ENCODE measurements at places on chromosomes 1 and 21.

- DNase-seq, result no peak
These were observed 6.2 kb downstream of the DHX9 start for GRCh38 chr1:182845379-182845778.

DNA sequence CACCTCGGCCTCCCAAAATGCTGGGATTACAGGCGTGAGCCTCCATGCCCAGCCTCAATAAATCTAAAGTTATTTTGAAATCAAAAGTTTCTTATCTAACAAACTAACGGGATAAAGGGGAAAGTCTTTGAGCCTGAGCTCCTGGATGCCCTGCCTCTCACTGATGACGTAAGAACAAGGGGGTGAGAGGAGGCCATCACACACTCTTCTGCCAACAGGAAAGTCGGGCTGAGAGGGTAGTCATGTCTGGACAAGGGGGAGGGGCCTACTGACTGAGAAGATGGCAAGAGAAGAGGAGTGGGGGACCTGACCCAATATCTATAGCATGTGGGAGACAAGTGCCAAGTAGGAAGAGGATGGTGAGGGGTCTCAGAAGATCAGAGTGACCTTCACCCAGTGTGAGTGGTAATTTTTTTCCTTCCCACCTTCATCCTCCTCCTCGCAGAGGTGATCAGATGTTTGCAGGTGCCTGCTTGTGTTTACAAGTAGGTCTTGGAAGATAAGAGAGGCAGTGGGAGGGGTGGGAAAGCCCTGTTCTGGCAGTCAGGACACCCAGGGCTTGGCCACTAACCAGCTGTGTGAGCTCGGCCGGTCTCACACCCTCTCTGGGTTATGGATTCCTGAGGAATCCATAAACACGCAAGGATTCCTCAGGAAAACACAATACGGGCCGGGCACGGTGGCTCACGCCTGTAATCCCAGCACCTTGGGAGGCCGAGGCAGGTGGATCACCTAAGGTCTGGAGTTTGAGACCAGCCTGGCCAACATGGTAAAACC lies 9.6 kb downstream of the UQCRHL start:
- no peak for DNase-seq

DNA sequence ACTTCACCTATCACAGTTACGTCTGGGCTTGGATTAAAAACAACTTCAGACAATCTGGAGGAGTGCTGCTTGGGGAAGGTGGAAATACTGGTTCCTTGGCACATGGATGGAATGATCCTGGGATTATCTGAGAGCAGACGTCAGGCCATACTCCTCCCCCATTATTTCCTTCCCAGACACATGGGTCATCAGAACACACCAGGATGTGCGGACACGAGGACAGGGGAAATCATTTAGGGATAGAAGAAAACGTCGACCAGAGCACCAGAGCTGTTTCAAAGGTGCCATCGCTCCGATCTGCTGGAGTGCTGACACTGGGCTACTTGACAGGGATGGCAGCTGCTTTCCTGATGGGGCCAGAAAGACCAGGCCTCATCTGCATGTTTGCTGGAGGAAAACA lies 31.8 kb upstream of the ANGPTL7 start:
- DNase-seq, result no peak

- no peak for DNase-seq
These were observed 3.0 kb upstream of the A3GALT2 start for GRCh38 chr1:33323663-33324477.

GRCh38 chr1:41862384-41863221 lies 56.1 kb downstream of the HIVEP3 start:
- DNase-seq, result no peak

DNA sequence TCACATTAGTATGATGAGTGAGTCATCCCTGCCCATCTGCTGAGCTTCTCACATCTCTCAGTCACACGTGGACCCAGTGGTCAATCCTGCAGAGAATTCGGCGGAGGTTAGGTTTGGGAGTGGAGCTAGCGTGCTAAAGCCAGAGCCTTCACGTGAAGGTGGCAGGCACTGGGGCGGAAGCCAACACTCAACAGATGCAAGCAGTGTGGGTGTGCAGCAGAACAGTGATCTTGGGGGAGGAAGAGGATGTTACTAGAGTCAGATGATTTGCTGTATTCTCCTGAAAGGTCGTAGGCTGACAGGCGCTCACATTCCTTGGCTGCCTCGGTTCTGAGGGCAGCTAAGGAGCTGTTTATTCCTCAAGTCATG lies 6.7 kb downstream of the C1orf115 start:
- no peak for DNase-seq

DNA sequence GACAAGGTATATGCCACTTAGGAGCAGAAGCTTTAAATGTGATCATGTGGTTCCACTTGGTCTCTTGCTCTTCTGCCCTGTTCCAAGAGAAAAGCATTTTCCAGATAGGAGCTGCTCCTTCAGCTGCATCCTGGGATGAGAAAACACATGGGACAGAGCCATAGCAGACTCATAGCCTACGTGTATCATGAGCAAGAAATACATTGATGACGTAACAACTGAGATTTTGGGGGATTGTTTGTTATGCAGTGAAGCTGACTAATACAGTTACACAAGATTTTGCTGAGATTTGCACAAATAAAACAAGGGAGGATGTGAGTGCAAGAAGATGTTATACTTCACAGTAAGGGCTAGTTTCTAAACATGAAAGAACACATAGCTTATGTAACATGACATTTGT lies 36.0 kb upstream of the IRF2BP2 start:
- DNase-seq, result no peak

- no peak for DNase-seq
These were observed 2.7 kb downstream of the EPHX1 start for GRCh38 chr1:225812488-225813213.

GRCh38 chr1:50846224-50846839 lies 113.7 kb downstream of the FAF1 start:
- no peak for DNase-seq

DNA sequence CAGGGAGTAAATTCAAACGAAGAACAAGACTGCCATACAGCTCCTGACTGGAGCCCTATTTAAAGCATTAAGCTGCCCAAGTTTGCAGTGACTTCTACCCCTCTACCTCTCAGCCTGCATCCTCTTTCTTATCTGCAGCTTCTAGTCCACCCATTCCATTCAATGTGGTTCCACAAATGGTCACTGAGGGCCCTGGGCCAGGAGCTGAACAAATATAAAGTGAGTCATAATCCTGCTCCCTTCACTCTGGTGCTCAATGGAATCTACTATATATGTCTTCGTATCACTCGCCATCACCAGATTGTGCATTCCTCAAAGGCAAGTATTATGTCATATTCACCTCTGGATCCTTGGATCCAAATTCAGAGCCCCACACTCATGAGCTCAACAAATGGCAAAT lies 398.7 kb downstream of the BRINP2 start:
- no peak for DNase-seq

DNA sequence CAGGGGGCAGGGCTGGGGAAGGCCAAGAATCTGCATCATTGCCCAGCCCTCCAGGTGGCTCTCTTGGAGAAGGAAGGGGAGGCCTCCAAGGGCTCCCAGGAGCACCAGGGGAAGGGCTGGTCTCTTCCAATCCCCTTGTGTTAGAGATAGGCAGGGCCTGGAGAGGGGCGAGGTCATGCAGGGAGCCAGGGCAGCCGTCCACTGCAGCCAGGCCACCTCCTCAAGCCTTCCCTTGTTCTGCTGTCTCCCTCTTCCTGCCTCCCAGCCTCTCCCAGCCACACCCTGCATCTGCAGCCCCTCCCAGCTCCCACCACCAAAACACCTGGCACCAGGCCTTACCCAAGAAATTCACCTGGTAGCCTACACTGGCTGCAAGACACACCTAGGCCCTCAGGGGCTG lies 105.3 kb upstream of the IFFO2 start:
- DNase-seq, result no peak

DNA sequence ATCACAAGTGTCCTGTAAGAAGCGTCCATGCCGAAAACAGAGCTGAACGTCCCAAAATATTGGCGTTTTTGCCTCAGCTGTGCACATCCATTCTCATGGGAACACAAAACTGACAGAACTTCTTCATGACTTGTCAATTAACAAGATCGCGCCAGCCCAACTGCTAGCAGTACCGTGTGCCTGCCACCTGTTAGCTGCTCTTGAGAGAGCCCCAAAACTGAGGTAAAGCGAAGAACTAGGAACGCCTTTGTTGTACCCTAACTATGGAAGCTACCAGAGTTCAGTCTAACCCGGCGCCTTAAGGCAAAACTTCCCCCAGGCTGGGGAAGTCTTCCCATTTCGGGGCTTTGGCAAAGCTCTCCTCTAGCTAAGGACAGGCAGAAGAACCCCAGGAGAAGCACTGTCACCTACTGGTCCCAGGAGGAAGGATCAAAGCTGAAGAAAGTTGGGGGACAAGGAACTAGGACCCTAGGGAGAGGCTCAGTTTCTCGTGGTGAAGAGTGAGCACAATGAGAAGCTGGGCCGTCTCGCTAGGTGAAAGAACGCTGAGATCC lies 719 bp downstream of the EYA3 start:
- DNase-seq, result no peak

DNA sequence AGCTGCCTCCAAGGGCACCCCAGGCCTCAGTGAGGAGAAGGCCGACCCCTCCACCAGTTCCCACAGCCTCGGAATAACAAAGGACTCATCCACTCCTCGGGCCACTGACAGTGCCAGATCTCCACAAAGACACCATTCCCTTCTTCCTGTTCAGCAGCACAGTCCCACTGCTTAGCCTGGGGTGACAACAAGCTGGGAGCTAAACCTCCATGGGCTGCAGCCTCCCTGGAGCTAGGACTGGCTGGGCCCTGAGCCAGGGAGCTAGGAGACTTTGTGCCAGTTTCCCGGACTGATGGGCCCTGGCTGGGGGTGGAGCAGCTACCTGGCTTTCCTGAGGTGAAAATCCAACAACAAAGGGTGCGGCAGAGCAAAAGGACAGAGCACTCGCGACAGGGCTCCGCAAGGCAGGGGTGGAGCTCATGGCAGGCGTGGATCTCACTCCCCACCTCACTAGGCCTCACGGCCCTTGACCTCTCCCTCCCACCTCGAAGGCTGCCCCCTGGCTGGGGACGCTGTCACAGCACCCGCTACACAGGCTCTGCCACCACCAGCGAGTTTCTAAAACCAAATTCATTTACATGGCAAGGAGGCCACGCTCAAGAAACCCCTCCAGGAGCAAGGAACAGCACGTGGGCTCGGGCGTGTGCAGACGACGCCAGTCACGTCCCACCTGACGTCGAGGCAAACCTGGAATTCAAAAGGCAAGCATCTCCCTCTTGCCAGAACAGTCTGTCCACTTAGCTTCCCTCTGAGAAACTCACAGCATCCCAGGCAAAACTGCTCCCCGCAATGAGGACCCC lies 13.8 kb downstream of the SLC35E2B start:
- no peak for DNase-seq

GRCh38 chr1:234866007-234866866 lies 256.3 kb upstream of the IRF2BP2 start:
- no peak for DNase-seq

DNA sequence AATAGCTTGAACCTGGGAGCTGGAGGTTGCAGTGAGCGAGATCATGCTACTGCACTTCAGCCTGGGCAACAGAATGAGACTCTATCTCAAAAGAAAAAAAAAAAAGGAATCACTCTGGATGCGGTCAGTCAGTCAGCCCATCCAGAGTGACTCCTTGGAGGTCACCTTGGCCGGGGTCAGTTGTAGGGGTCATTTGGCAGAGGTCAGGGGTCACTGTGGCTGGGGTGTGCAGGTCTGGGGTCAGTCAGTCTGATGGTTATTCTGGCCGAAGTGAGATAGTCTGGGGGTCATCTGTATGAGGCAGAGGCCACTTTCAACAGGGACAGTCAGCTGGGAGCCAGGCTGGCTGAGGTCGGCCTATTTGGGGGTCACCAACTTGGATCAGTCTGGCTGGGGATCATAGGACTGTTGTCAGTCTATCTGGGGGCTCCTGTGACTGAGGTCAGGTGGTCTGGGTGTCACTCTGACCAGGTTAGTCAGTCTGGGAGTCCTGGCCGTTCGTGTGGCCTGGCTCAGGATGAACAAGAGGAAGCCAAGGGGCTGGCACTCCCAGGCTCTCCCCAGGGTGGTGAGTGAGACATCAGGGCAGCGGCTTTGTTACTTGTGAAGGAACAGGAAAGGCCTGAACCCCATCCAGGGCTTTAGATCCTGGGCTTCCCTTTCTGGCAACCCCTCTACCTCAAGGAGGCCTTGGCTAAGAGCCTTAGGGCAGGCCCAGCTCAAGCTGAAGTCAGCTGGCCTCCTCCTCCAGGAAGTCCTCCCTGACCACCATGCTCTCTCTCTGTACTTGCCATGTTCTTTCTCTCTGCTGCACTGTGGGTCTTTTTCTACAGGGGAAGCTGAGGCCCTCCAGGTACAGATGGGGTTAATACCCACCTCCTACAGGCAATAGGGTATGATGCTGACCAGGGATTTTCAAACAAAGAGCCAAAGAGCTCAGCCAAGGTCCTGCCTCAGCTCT lies 15.1 kb downstream of the PTPRU start:
- no peak for DNase-seq

DNA sequence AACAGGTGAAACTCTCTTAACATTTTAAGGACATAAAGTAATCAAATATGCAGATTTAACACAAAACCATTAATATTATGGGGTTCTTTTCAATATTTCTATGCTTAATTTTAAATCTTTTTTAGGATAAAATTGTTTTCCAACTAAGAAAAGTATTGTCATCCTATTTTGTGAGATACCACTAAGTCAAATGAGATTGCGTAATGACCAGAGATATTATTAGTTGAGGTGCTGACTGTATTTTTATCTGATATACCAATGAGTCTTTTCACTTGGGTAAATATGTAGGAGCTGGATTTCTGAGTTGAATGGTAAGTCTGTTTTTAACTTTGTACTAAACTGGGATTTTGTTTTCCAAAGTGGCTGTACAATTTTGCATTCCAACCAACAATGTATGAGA lies 25.4 kb downstream of the LEPR start:
- no peak for DNase-seq

DNA sequence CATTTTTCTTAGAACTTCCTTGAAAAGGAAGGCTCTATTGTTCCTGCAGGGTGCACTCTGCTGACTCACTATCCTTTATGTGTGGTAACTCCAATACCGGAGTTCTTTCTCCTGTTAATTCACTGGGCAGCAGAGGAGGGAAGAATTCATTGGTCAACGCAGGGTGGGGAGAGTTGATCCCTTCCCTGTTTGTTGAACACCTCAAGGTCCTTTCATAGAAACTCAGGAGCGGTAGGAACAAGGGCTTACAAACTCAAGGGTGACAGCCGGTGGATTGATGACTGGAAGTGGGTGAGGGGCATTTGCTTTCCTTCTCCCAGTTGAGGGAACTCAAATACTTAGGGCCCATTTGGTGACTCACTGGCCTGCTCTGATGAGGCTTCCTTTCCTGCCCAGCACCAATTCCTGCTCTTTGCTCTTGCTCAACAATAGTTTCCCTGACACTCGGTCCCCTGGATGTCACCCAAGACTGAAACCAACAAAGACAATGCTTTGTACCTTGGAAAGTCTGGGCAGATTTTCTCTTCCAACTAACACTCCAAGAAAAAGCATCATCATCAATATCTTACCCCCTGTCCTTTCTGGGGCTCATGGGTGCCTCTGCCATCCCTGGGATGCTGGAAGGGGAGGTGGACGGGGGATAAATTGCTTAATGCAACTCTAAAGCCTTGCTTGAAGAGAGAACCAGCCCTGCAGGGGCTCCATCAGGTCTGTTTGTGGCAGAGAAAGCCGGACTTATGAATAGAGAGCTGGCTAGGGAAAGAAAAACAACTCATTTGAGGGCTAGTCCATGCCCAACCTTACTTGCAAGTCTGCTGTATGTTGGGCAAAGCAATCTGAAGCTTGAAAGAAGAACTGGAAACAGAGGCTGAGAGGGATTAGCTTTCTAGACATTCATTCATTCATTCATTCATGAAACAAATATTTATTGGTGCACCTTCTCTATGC lies 9.3 kb downstream of the SLC26A9 start:
- DNase-seq, result no peak

- DNase-seq, result no peak
These were observed 87.1 kb upstream of the CACNA1E start for GRCh38 chr1:181396171-181396670.

Measured in thoracic aorta (tissue), 2 donors.